Stimulated activated CD4-positive, alpha-beta T cell treated with anti-CD3 and anti-CD28 coated beads, Interleukin-2, amount 100 ng/mL, for 48 hours (primary cell): ENCODE measurements at places on chromosomes 12 and 14.
A peak's percentile ranks its signal among the peaks of the same experiment; 100 is the strongest.

DNA sequence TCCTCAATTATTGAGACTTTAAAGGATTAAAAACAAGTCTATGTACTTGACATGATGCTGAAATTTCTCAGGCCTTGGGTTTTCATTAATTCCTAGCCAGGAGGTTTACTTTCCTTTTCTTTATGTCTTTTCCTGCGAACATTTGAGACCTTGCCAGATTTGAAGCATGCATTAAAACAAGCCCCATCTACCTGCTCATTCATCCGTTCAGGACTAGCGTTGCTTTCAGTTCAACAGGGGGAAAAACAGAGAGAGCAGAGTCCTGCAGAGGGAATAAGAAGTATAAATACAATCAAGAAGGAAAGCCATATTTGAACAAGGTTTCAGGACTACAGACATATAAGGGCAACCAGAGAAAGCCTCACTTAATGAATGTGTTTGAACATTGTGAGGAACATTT is 542.4 kb downstream of the DIO2 start:
- no peak for DNase-seq

DNA sequence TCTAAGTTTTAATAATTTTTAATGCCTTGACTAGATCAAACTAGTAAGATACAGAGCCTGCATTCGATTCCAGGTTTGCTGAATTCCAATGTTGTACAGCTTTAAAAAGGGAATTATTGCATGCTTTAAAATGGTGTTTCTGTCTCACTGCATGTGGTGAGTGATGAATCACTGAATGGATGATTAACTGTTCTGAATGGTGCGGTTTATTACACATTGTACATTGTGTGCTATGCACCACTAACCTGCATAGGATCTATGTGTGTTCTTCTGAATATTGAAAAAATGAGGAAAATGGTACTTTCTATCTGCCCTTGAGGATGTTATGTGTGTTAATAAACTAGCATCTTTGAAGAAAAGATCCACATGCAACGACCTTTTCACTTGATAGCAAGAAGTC is 231.7 kb downstream of the NRXN3 start:
- no peak for DNase-seq

GRCh38 chr12:117202033-117202432 is 11.8 kb upstream of the FBXO21 start:
- DNase-seq: no peak

DNA sequence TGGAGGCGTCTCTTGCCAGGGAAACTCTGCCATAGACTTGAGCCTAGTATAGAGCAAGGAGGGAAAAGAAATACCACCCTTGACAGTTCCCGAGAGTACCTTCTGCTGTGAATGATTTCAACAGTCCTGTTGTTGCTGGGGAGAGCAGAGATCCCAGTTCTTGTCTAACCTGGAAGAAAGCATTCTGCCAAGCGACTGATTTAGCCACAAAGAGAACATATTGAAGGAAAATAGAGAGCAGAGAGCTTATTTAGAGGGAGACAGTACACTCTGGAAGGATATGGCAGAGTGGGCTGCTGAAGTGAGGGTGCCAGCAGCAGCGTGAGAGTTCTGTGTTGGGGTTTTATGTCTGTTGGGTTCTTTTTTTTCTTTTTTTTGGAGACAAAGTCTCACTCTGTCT is 966.9 kb upstream of the TMEM132C start:
- no peak for DNase-seq

DNA sequence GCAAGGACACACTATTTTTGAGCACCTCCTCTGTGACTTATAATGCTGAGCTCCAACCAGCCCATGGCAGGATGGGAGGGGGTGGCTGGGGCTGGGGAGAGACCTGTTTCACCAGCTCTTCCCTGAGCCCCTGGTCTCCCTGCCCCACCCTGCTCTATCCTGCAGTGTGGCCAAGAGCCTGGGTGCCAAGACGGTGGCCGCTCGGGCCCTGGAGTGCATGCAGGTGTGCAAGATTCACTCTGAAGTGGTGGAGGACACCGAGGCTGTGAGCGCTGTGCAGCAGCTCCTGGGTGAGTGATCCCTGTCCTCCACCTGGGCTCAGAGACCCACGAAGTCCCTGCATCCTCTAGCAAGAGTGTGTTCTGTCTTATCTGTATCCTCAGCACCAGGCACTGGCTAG is 14.4 kb downstream of the SDSL start:
- DNase-seq: no peak

DNA sequence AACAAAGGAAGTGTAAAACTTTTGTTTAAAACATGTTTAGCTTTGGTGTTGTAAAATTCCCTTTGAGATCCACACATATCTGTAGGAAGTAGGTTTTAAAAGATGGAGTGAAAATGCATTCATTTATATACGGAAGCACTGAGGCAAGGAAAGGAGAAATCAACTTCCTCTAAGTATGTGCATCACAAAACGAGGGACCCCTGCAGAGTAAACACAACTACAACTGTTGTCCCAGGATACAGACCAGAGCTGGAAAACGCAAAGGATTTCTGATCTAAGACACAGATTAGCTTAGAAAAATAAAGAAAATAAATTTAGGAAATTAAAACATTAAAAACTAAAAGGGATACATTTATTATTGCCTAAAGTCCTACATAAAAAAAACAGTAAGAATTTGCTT is 297.6 kb downstream of the MED13L start:
- DNase-seq: no peak

- DNase-seq: no peak
Observed at GRCh38 chr12:19451196-19451595, 11.9 kb downstream of the AEBP2 start.

GRCh38 chr14:58288106-58288792 is 10.1 kb upstream of the ARID4A start:
- DNase-seq: no peak

GRCh38 chr14:75368333-75368732 is 59.5 kb upstream of the JDP2 start:
- DNase-seq: no peak

GRCh38 chr12:11748903-11749302 is 99.4 kb downstream of the ETV6 start:
- DNase-seq: no peak

DNA sequence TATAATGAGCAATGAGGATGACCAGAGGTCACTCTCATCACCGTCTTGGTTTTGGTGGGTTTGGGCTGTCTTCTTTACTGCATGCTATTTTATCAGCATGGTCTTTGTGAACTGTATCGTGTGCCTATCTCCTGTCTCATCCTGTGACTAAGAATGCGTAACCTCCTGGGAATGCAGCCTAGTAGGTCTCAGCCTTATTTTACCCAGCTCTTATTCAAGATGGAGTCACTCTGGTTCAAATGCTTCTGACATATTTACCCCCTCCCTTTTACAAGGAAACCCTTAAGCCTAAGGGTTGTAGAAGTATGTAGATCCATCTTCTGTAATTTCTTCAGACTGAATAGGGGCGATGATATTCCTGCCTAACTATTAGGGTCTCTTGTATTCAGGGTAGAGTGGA is 8.4 kb downstream of the IFI27L1 start:
- DNase-seq: no peak

DNA sequence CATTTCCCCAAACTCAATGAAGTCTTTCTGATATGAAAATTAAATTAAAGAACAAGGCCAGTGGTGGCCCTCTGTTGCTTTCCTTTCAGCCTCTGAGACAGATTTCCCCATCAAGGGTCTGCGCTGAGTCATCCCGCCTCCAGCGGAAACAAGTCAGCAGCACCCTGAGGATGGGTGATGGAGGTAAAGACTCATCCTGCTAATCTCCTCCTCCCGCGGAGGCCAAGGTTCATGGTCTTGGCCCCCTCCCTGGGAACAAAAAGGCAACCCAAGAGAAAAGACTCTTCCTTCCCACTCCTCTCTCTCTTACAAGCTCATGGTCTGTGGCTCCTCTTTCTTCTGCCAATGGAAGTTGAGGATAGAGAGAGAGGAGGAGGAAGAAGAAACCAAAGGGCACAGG is 9.0 kb upstream of the NUMB start:
- peak; percentile 63 for DNase-seq

GRCh38 chr12:40331886-40332285 is 107.1 kb downstream of the LRRK2 start:
- DNase-seq: no peak

DNA sequence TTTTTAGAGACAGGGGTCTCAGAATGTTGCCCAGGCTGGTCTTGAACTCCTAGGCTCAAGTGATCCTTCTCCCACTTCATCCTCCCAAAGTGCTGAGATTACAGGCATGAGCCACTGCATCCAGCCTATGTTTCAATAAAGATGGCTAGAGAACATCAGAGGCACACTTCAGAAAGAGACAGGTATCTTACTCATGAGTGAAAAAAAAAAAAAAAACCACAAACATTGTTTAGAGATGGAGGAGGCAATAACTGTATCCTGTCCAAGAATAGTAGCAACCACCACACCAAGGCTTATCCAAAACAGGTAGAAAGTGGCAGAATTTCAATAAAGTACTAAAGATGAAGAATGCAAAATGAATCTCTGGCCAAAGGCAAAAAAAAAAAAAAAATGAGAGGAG is 30.3 kb downstream of the EEA1 start:
- no peak for DNase-seq

GRCh38 chr12:122318607-122319605 is 52.6 kb upstream of the VPS33A start:
- no peak for DNase-seq

- no peak for DNase-seq
Observed at GRCh38 chr12:63994704-63995103, 150.2 kb downstream of the SRGAP1 start.

GRCh38 chr12:38823738-38824137 is 81.7 kb downstream of the CPNE8 start:
- DNase-seq: no peak

DNA sequence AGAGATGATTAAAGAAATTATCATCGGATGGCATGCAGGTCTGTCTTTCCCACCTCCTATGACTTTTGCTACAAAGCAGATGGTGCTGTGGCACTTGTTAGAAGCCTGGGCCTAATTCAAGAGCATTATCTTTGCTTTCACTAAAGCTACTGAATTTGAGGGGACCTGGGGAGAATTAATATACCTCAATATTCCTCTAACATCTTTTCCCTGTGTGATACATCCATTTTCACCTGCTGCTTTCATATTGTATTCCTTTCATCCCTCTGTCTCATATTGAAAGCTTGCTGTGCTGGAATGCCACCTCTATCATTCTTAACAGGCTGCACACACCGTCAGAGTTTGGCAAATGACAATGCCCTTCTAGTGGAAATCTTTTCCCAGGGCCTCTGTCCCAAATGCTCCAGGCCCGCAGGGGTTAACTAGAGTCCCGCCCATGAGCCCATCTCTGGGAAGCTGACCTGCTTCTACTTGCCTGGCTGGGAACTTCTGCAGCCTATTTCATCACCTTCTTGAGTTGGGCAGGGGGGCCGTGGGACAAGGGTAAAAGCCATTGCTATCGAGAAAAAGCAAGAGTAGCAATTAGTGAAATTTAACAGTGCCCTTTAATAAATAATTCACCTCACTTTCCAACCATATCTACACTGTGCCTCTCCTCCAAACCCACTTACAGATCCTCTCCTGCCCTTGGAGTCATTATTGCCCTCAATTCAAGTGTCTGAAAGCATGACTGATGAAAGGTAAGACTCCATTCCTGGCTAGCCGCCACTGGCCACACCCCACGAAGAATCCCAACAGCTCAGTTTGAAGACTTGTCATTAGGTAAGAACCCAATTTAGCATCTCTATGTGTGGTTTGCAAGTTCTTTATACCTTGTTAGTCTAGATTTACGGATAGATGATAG is 126.7 kb upstream of the BTG1 start:
- DNase-seq: no peak

DNA sequence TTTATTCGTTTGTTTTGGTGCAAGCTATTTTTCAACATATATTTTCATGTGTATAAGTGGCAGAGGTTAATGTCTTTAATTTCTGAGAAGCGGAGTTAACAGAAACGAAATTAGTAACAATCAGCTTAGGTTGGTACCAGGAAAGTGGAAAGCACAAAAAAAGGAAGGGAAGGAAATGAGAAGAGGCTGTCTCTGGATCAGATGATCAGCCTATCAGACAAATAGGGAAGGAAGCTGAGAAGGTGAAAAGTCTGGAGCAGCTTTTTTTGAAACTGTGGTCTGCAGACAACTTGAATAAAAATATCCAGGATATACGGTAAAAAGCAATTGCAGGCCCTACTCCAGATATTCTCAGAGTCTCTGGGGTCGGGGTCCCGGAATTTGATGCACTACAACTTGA is 265.0 kb downstream of the SSPN start:
- DNase-seq: no peak

DNA sequence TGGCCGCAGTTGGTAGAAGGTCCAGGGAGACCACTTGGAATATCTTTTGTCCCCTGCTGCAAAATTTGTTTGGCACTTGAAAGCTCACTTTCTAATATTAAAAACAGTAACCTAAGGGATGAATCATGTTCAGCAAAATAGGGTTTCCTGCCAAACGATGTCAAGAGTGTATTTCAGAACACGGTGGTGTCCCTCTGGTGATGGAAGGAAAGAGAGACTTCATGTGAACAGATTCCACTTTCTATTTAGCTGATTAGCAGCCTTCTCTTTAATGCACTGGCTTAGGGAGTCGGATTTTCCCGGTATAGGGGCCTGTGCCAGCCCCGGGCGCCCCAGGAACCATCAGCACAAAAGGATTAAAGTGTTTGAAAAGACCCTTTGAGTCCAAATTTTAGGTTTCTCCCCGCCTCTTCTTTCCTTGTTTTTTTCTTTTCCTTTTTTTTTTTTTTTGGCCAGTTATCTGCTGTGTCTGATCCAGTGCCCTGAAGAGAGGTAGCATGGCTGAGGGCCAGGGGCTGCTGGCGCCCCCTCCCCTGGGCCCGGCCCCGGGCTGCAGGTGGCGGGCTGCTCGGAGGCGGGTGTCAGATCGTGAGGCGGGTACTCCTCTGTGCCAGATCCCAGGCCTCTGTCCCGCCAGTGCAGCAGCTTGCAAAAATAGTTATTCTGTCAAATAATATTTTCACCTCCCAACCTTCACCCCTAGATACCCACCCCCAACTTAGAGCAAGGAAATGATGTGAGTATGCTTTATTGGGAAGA is 88.3 kb downstream of the TESC start:
- DNase-seq: no peak

DNA sequence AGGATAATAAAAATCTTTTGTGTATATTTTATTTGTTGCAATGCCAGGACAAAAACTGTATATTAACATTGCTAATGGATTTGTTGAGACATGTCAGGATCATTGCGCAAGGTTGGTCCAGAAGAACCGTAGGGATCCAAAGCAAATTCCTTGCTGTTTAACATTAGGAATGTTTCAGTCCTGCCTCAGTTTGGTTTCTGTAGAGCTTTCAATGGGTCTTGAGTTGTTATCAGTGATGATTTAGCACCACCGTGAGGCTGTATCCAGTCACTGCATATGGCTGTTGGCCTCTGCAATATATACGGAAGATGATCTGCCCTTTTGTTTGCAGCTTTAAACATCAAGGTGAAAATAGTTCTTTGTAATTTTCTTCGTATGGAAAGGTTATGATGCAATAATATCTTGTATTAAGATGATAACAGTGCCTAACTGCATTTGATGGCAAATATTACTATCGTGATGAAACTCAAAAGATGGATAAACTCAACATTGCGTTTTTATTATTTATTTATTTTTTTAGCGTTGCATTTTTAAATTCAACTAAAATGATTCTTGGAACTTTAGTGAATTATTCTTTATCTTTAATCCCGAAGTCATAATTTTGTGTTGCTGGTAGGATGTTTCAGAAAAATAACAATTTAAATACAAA is 231.2 kb downstream of the AKAP6 start:
- peak; percentile 7 for DNase-seq

- DNase-seq: no peak
Observed at GRCh38 chr14:87434011-87434410, 559.0 kb downstream of the GALC start.
